Hematopoietic multipotent progenitor cell treated with erythropoietin and hydrocortisone succinate and interleukin-3 and kit ligand, for 17 days (in vitro differentiated cells): ENCODE measurements at places on chromosomes 2 and 18.

DNA sequence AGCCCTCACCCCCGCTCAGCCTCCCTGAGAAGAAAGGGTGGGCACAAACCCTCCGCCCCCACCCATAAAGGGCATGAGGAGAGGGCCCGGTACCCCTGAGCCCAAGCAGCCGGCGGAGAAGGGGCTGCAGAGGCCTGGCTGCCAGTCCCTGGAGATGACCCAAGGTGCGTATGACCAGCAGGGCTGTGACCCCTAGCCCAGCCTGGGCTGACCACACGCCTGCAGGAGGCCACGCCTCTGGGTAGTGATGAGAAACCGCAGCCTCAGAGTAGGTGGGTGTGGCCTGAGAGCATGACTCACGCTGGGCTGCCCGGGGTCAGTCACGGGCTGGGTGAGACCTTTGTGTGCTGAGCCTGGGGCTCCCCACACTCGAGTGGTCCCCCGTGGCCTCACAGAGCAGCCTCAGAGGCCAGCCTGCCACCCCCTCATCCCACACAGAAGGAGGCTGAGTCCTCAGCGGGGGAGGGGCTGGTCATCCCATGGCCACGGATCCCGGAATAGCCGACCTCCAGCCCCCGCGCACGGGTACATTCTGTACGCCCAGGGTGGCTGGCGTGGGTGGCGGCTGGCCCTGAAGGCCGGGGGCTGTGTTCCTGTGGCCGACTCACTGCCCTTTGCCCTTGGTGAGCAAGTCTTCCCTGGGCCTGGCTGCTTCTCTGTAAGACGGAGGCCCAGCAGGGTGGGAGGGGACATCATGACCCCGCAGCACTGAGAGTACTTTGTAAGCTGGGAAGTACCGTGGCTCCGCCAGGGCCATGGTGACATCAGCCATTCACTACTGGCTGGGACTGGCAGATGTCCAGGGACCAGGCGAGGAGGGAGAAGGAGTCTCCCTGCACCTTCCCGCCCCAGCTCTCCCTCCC, 110.8 kb upstream of the OTOS start:
- DNase-seq = no peak

- no peak for DNase-seq
These were observed 117.6 kb downstream of the POLE4 start for GRCh38 chr2:75076088-75076487.

DNA sequence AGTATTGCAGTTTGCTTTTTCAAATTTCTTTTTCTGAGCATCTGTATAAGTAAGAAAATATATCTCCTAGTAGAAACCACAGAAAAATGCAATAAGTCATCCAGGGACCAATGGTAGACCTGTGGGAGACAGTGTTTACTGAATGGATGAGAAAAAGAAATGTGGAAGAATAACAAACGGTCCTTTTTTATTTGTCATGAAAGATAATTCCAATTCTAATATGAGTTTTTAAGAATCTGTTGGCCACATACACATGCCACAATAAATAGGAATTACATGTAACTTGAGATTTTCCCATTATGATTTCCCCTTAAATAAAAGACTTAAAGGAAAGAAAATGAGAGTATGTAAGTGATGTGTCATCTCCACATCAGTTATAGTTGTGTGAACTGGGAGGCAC, 107.7 kb upstream of the RAB27B start:
- no peak for DNase-seq

DNA sequence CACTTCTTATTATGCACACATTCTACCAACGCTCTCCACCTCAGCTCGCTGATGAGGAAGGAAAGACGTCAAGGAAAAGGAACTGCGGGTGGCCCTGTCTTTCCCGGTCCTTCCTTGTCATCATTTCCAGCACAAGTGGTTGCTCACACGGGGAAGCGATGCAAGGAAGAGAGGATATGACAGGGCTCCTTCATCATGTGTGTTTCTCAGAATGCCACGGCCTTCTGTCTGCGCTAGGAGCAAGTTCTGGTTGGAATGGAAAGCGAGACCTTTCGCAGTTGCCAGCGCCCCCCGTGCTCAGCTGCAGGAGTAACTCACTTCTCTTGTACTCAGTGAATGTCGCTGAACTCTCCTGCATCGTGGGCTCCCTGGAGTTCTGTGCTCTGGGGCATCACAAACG, 191.8 kb upstream of the GLI2 start:
- no peak for DNase-seq

DNA sequence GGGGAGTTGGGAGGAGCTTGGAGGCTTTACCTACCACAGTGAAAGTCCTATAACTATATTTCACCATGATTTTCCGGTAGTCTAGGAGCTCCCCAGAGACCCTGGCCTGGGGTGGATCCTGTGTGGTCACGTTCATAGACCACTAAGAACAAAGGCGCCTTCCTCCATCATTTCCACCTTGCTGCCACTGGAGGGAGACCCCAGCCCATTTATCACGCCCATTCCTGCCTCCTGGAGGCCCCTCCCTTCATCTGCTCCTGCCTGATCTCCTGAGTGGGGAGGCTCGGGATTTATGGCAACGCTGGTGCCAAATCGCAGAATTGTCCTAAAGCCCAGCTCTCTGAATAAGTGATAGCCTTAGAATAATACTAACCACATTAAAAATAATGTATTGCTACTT, 507.6 kb upstream of the SPHKAP start:
- no peak for DNase-seq

- DNase-seq = no peak
These were observed 51.0 kb downstream of the PSD4 start for GRCh38 chr2:113224647-113225236.

- no peak for DNase-seq
These were observed 96.4 kb downstream of the CYRIA start for GRCh38 chr2:16568998-16569784.
